ENCODE measurements at places on chromosomes 6 and 20.

- no peak for DNase-seq
Observed at GRCh38 chr6:111157412-111157811, 70.1 kb downstream of the SLC16A10 start.

GRCh38 chr20:36572701-36573102, 695 bp upstream of the TGIF2 start:
- peak; percentile 58 for DNase-seq

GRCh38 chr20:4449957-4450715, 271.6 kb upstream of the PRND start:
- DNase-seq = no peak

GRCh38 chr20:48826883-48827771, 672 bp downstream of the PREX1 start:
- DNase-seq = no peak

GRCh38 chr6:92270365-92270764, 1149.0 kb downstream of the EPHA7 start:
- no peak for DNase-seq

- DNase-seq = no peak
Observed at GRCh38 chr6:27494987-27495385, 22.1 kb upstream of the ZNF184 start.

DNA sequence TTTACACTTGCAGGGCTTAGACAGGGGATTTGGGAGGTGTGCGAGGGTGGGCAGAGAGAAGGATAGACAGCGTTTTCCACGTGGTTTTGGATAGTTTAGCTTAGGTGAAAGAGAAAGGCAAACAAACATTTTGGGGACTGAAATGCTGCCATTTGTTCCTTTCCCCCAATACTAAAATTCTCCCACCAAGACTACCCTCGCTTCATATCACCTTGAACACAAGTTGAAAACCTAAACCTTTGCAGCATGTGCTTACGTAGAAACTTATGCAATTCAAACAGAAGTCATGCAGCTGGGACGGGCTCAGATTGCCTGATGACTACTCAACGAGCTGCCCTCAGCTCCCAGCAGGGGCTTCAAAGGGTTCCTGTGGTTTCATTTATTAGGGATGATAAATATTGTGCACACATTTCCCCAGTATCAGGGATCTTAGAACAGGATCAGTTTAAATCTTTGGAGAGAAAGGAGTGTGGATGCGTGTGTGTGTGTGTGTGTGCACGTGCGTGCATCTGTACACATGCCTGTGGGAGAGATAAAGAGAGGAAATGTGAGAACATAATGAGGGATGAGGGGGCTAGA, 77.3 kb downstream of the SLC22A23 start:
- DNase-seq = no peak

DNA sequence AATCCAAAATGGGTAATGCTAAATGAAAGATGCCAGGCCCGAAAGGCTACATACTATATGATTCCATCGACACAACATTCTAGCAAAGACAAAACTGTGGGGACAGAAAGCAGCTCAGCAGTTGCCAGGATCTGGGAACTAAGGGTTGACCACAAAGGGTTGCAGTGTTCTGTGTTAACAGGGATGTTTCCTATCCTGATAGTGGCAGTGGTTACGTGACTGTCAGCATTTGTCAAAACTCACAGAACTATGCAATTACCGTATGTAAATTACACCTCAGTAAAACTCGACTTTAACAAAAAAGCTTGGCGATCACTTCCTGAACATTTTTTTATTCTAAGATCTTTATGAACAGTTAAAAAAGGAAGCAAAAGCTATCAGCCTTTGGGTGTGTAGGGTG, 83.9 kb downstream of the BANF2 start:
- no peak for DNase-seq

GRCh38 chr6:139833592-139833991, 459.1 kb upstream of the CITED2 start:
- DNase-seq = no peak

DNA sequence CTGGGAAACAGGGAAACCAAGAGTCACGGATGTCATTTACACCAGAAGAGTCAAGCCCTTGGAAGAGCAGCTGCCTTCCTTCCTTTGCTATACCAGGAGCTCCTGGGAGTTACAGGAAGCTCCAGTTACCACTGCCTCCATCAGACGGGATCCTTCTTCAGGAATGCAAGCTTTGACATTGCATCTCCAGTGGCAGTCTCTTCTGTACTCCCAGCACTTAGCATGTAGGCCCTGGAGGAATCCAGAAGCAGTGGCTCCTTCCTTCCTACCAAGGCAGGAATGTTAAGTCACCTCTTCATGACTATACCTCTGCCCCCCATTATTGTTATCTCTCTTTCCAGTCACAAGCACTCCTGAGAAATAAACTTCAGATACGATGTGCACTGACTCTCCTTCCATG, 836.0 kb downstream of the MAFB start:
- no peak for DNase-seq
